ENCODE measurements at places on chromosomes 2 and 18.

- DNase-seq: no peak
These were observed 29.4 kb downstream of the PTMA start for GRCh38 chr2:231737761-231738160.

GRCh38 chr2:160868891-160869290, 291.3 kb upstream of the TANK start:
- no peak for DNase-seq

DNA sequence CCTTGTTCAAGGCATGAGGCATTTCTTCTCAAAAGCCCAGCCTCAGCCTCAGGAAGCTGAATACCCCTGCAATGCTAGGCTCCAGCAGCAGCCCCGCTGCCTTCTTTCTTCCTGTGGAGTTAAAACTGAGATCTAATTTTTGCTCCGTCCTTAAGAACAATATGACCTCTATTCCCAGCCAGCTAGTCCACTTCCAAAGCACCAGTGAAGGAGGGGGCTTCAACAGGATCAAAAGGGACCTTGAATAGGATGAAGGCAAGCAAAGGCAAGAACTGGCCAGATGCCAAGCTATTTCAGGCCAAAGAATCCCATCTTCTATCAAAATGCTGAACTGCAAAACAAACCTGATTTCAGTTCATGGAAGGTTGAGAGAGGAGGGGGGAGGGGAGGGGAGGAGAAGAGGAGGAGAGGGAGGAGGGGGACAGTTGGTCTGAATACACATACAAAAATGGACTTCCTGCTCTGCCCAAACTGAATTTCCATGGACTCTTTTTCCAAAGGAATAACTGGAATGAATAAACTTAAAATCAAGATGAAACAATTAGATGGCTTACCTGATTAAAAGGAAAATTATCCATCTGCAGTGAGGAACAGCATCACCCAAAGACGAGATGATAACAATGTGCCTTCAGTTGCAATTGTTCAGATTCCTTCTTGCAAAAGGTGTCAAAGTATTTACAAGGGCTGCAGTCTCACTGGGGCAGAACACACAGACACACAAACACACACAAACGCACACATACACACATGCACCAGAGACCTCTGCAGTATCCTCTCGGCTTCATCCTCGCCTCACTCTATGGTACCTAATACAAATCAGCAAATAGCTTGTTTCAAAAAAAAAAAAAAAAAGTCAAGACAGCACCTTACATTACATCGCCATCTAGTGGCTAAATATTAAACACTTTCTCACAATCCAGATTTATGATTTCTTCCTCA, at the start of gene SCN1A:
TSS of gene SCN1A (minus strand) at position 804 of the 939 bp plus-strand sequence. CDS start 54,399 bp downstream, outside the sequence.
- peak; percentile 64 for DNase-seq

DNA sequence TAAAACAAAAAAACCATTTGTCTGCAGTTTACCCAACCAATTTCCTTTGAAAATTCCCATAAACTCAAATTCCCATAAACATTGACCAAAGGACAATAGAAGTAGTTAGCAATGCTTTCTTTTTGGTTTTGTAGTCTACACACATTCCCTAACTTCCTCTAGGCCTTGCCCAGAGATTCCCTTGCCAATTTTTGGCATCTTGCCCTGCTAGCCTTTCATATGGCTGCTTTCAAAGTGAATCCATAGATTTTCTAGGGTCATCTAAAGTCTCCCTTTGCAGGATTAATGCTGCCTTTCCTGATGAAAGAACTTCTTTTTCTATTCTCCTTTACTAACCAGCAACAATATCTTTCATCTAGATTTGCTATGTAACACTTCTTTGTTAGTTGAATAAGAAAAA, 33.4 kb downstream of the THSD7B start:
- DNase-seq: no peak

GRCh38 chr18:48820483-48821250, 130.1 kb downstream of the SMAD7 start:
- no peak for DNase-seq

- no peak for DNase-seq
These were observed 1012.0 kb downstream of the LRP1B start for GRCh38 chr2:141118836-141119235.

GRCh38 chr2:39175026-39175812, 54.4 kb upstream of the SOS1 start:
- DNase-seq: no peak

GRCh38 chr2:174503161-174503809, 16.5 kb upstream of the GPR155 start:
- DNase-seq: no peak

DNA sequence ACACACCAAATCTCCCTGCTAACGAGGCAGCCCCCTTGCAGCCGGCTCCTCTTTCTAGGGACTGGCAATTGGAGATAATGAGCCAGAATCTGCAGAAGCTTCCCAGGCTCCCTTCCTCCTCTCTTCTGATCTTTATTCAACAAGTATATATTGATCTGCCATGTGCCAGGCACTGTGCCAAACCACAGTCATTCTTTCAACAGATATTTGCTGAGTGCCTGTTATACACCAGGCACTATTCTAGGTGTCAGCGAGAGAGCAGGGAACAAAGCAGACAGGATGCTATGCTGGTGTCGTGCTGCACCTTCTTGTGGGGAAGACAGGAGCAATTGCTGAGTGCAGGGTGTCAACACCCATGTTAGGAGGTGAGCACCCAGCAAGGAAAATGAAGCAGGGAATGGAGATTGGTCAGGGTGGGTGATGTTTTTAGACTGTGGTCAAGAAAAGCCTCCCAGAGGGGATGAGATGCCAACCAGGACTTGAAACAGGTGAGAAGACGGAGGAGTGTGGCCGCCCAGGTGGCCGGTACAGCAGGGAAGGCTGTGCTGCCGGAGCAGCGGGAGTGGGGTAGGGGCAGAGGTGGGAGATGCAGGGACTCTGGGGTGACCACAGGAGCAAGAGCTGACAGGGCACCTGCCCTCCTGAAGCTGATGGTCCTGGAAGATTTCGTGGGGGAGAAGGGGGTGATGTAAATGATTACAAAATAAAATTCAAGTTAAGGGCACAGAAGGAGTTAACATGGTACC, 307.6 kb upstream of the RAB12 start:
- DNase-seq: no peak

DNA sequence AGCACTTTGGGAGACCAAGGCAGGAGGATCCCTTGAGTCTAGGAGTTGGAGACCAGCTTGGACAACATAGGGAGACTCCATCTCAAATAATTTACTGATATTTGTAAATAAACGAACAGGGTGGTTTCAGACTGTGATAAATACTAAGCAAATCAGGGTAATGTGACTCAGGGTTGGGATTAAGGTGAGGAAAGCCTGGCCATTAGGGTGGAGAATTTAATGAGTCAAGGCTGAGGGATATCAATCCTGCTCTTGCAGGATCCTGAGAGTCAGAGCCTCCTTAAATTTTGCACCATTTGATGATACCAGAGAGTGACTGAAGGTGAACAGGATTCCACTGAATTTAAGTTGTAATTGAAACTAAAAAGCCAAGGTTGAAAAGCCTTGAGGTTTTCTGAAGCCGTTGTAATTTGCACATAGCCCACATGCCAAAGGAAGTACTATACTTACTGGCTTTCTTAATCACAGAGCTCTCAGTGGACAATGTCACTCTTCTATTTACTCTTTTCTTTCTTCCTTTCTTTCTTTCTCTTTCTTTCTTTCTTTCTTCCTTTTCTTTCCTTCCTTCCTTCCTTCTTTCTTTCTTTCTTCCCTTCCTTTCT, 28.6 kb upstream of the AP1S3 start:
- no peak for DNase-seq

DNA sequence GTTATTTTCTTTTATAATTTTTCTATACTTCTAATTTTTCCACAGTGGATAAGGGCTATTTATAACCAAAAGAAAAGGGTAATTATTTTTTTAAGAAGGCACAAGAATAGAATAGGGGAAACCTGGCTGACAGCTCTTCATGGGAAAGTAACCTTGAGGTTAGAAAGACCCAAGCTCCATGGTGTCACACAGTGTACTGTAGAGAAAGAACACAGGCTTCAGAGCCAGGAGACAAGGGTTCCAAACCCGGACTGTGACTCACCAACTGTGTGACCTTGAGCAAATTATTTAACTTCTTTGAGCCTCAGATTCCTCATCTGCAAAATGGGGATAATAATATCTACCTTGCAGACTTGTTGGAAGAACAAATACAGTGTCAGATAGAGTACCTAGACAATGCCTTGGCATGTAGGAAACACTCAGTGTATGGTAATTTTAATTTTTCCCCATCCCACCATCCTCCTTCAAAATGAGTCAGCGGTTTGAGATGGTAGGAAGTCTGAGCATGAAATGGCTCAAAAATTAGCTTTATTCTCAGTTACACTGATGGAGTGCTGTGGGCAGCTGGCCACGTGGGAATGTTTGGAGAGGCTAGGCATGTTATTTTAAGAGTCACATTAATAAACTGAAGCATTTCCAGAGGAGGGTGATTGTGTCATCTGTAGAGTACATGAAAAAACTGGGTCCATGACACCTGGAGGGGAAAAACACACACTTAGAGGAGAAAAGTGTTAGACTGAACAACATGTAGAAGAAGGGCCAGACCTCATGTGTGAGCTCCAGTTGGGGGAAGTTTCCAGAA, 36.7 kb downstream of the TMEM37 start:
- DNase-seq: no peak

- no peak for DNase-seq
These were observed 141.9 kb upstream of the ID2 start for GRCh38 chr2:8539743-8540551.

DNA sequence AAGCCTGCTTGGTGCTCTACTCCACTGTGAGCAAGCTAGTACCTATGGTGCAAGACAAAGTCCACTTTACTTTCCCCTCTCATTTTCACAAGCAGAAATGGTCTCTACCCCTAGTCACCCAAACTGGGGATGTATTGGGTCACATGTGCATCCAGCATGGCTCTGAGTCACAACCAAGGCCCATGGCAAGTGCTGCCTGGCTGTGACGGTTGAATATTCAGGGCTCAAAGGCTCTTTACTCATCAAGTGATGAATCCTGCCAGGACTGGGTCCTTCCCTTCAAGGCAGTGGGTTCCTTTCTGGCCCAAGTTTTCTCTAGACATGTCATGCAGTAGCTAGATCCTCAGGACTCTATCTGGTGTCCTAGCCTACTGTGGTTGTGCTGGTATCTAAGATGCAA, 311.5 kb downstream of the DLGAP1 start:
- DNase-seq: no peak

DNA sequence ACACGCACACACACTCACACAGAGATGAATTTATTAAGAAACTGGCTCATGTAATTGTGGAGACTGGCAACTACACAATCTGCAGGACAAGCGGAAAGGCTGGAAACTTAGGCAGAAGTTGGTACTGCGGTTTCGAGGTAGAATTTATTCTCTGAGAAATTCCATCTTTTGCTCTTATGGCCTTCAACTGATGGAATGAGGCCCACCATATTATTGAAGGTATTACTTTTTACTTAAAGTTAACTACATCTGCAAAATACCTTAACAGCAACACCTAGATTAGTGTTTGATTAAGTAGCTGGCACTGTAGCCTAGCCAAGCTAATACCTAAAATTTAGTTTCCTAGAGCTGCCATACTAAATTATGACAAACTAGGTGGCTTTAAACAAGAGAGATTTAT, 384.0 kb upstream of the UBE2E3 start:
- no peak for DNase-seq

GRCh38 chr2:96625571-96626552, 12.2 kb downstream of the KANSL3 start:
- DNase-seq: peak; percentile 57

- DNase-seq: peak; percentile 94
These were observed 1.2 kb downstream of the CFLAR start for GRCh38 chr2:201116959-201117734.

DNA sequence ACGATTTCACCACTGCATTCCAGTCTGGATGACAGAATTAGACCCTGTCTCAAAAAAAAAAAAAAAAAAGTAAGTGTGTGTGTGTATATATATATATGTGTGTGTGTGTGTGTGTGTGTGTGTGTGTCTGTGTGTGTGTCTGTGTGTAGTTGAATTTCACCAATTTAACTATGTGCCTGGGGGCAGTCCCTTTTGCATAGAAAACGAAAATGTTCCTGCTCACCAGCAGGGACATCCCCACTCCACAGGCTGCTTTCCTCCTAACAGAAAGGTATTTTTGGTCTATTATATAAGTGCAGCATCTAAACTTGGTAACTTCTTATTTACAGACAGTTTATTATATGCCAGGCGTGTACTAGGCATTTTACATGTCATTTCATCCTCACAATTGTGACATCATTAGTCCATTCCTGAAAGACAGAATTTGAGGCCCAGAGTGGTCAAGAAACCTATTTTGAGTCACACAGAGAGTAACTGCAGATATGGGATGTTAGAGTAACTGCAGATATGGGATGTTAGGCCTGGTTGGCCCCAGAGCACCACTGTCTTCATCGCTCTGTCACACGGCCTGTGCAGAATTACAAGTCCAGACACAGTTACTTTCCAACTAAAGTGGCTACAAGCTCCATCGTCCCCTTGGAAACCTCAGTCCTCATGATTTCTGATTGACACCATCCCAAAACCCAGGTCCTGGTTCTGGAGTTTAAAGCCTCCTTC, 9.3 kb upstream of the TTL start:
- DNase-seq: no peak

GRCh38 chr18:28041366-28041765, 135.6 kb downstream of the CDH2 start:
- no peak for DNase-seq

DNA sequence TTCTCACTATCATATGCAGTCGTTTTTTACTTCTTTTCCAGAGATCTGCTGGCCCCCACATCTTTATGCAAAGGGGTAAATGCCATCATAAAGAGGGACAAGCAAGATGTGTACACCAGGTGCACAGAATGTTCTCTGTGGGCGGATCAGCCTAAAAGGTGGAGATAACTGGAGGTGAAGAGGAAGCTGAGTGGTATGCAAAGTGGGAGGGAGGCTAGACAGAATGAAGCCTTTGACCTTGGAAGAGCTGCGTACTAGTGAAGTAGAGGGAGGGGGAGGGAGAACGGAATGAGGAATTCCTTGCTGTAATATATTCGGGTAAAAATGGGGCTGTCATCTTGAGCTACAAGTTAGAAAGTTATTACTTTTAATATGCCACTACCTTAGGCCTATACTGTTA, 287.5 kb upstream of the VRK2 start:
- DNase-seq: no peak

DNA sequence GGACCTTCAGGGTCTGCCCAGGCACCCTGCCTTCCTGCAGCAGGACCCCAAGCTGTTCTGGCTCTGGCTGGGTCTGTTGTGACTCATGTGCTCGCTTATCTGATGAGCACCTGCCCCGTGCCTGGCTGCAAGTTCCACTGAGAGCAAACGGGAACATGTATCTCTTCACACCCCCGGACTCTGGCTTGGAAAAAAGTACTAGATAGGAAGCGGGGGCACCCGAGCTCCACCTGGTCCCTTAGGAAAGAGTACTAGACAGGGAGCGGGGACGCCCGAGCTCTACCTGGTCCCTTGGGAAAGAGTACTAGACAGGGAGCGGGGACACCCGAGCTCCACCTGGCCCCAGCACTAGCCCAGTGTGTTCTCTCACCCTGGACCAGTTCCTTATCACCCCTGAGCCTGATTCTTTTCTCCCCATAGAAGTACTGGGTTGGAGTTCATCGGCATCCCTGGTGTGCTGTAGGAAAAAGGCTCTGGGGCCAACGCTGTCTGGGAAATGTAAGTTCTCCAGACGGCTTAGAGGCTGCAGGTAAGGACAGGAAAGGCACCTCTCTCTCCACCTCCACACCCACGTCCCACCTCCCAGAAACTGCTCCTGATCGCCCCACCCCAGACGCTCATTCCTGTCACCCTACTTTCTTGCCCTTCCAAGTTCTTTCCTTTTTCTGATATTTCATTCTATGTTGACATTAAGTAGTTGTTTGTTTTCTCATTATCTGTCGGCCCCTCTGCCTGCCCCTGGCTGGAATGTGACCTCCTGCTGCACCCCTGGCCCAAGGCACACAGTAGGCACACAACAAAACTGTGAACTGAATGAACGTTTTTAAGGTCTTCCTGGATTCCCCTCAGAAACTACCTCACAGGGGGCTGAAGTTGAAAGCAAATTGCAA, 40.2 kb downstream of the HDAC4 start:
- no peak for DNase-seq
